Panc1 (cell line): ENCODE measurements at places on chromosomes 6 and 20. TPM values are rescaled to one million over a fixed set of nuclear protein-coding genes. Genes with fewer than 3 reads are reported as not detected.
A peak's percentile ranks its signal among the peaks of the same experiment; 100 is the strongest.

Gene GRM4
- total RNA-seq = 1.3 TPM

Gene EFCAB8
- 1.1 TPM for total RNA-seq

GRCh38 chr6:165961233-165961632 is 206.4 kb downstream of the TBXT start:
- H3K27me3 ChIP-seq = no peaks in the 10 kb centered on the region; the same call in none of the 2 replicates
- H3K4me1 ChIP-seq = no peaks in the 10 kb centered on the region
- no peak overlapping the region for H3K4me3 ChIP-seq
- DNase-seq = no peak
- H3K36me3 ChIP-seq = no peaks in the 10 kb centered on the region
- H3K27ac ChIP-seq = no peak overlapping the region

- H3K4me3 ChIP-seq = no peak overlapping the region
- H3K4me1 ChIP-seq = peaks cover 6% of the 10 kb centered on the region
- no peak overlapping the region for H3K27ac ChIP-seq
- H3K36me3 ChIP-seq = no peaks in the 10 kb centered on the region
- no peaks in the 10 kb centered on the region for H3K27me3 ChIP-seq
Observed at GRCh38 chr6:137001977-137002302, 42.8 kb downstream of the IL20RA start.

GRCh38 chr6:41231246-41231645 is 3.1 kb downstream of the TREML4 start:
- H3K36me3 ChIP-seq = no peaks in the 10 kb centered on the region
- no peaks in the 10 kb centered on the region for H3K4me1 ChIP-seq
- no peak for DNase-seq
- no peak overlapping the region for H3K4me3 ChIP-seq
- H3K27me3 ChIP-seq = peaks cover 17% of the 10 kb centered on the region; the same call in 1 of the 2 replicates
- H3K27ac ChIP-seq = no peak overlapping the region

Gene METTL24
- total RNA-seq = not detected

Gene FNDC11
- 1.3 TPM for total RNA-seq

GRCh38 chr6:17193106-17193775 is 87.9 kb upstream of the RBM24 start:
- DNase-seq = no peak
- no peak overlapping the region for H3K27ac ChIP-seq
- no peaks in the 10 kb centered on the region for H3K4me1 ChIP-seq

Gene TDRD6
- total RNA-seq = not detected

DNA sequence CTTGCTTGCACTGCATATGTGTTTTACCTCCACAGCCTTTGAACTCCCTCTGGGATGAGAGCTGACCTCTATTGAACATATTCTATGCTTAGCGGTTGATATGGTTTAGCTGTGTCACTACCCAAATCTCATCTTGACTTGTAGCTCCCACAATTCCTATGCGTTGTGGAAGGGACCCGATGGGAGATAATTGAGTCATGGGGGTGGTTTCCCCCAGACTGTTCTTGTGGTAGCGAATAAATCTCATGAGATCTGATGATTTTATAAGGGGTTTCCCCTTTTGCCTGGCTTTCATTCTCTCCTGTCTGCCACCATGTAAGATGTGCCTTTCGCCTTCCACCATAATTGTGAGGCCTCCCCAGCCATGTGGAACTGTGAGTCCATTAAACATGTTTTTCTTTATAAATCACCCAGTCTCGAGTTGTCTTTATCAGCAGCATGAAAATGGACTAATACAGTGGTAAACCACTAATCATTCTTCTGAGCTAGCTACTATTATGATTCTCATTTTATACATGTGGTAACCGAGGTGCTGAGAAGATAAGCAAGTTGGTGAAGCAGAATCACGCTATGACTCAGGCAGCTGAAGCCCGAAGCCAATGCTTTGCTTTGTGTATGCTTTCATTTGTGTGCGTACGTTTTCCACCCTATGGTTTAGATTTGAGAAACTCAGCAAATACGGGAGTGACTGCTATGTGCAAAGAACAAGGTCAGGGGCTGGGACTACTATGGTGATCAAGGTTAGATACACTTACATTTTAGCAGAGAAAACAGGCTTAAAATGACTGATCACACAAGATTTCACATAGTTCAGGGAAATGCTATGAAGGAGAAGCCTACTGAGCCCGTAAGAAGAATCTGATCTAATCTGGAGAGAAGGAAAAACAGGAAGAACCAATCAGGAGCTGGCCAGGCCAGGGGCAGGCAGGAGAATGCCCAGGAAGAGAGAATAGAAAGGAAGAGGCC is 363.5 kb downstream of the ESR1 start:
- no peak overlapping the region for H3K27ac ChIP-seq
- no peaks in the 10 kb centered on the region for H3K4me1 ChIP-seq
- H3K36me3 ChIP-seq = no peaks in the 10 kb centered on the region
- H3K4me3 ChIP-seq = no peak overlapping the region
- DNase-seq = no peak
- H3K27me3 ChIP-seq = no peaks in the 10 kb centered on the region

- no peaks in the 10 kb centered on the region for H3K36me3 ChIP-seq
- peak overlapping the region; percentile 61 for H3K27ac ChIP-seq
- no peak overlapping the region for H3K4me3 ChIP-seq
- no peak for DNase-seq
- H3K4me1 ChIP-seq = peaks cover 36% of the 10 kb centered on the region
- no peaks in the 10 kb centered on the region for H3K27me3 ChIP-seq
Observed at GRCh38 chr6:37579444-37580067, 79.9 kb upstream of the CCDC167 start.

Gene ZNF334
- total RNA-seq = 0.28 TPM

GRCh38 chr6:47168180-47168579 is 126.0 kb upstream of the ADGRF1 start:
- no peaks in the 10 kb centered on the region for H3K27me3 ChIP-seq
- H3K27ac ChIP-seq = peak overlapping the region; percentile 34; the same call in 1 of the 2 replicates
- no peaks in the 10 kb centered on the region for H3K36me3 ChIP-seq
- peak; percentile 77 for DNase-seq
- H3K4me1 ChIP-seq = 0 out of 2 replicates have a peak, but pooled peaks cover 3% of the 10 kb centered on the region
- H3K4me3 ChIP-seq = no peak overlapping the region

DNA sequence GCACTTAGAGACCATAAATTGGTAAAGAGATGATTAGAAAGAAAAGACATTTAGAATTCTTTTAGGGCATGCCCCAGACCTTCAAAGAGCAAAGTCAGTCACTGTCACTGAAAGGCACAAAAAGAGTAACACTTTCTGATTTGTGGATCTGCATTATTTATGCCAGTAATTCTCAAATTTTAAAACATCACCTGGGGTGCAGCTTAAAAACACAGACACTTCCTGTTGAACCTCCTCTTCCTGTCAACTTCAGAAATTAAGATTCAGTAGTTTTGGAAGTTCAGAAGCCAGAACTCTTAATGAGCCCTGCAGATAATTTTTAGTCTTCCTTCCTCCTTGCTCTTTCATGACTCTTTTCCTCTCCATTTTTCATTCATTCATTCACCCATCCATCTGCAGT is 137.5 kb downstream of the NRN1 start:
- H3K4me1 ChIP-seq = no peaks in the 10 kb centered on the region
- no peak overlapping the region for H3K4me3 ChIP-seq
- no peaks in the 10 kb centered on the region for H3K27me3 ChIP-seq
- H3K27ac ChIP-seq = no peak overlapping the region

DNA sequence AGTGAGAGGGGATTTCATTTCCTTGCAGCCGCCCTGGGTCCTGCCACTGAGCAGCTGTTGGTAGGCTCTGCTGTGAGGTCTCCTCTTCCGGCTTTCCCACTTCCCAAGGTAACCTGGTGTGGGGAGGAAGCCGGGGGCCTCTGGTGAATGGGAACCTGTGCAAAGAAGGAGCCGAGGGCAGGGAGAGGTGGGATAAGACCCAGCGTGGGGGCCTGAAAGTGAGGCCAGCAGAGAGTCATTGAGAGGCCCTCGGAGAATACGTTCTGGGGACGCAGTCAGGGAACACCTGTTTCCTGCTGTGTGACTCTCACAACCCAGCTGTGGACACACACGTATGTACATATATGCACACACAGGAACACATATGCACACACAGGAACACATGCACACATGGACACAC is 100.7 kb downstream of the CDH26 start:
- no peaks in the 10 kb centered on the region for H3K36me3 ChIP-seq
- no peak overlapping the region for H3K4me3 ChIP-seq
- H3K4me1 ChIP-seq = no peaks in the 10 kb centered on the region
- H3K27ac ChIP-seq = no peak overlapping the region
- no peaks in the 10 kb centered on the region; the same call in 1 of the 2 replicates for H3K27me3 ChIP-seq
- no peak for DNase-seq

Gene CDKN1A
- 46.2 TPM for total RNA-seq

DNA sequence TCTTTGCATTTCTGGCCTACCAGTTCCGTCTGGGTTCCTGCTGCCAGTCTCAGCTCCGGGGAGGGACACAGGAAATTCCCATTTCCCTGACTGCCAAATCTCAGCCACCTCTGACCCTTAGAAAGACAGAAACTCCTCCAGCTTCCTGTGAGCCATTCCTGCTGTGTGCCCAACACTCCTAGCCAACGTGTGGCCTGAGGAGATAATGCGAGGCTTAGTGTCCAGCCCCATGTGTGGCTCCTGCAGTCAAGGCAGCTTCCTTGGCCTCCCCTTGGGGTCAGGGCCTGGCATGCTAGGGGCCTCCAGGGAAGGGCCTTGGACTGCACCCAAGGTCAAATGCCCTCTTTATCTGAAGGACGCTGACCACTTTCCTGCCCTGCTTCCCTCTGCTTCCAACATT is 45.1 kb downstream of the MAFB start:
- H3K27ac ChIP-seq = no peak overlapping the region
- H3K4me1 ChIP-seq = no peaks in the 10 kb centered on the region
- no peak for DNase-seq

DNA sequence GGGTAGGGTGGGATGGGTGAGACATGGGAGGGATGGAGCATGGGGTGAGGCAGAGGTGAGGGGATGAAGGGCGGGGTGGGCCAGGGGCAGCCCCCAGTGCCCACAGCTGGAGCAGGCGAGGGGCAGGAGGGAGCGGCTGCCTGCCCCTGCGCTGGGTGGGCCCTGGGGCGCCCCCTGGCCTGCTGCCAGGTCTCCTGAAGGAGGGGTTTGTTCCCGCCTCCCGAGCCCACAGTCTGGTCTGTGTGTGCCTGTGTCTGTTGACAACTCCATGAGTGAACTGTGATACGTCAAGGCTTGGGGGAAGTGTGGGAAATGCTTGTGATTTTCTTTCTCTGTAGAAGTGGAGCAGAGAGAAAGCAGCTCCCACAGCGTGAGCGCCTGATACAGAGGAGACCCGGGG is 10.9 kb upstream of the MRGBP start:
- H3K27ac ChIP-seq = no peak overlapping the region
- DNase-seq = no peak
- H3K4me1 ChIP-seq = no peaks in the 10 kb centered on the region
- H3K27me3 ChIP-seq = no peaks in the 10 kb centered on the region

Gene KIFC1
- 81.8 TPM for total RNA-seq

Gene CCN5
- 15.2 TPM for total RNA-seq

GRCh38 chr6:46105568-46105967 is 24.2 kb upstream of the ENPP4 start:
- no peaks in the 10 kb centered on the region for H3K36me3 ChIP-seq
- H3K27ac ChIP-seq = no peak overlapping the region
- H3K4me1 ChIP-seq = no peaks in the 10 kb centered on the region
- no peak for DNase-seq

- no peaks in the 10 kb centered on the region for H3K36me3 ChIP-seq
- no peak for DNase-seq
Observed at GRCh38 chr6:111844376-111844775, 28.9 kb downstream of the FYN start.

- no peaks in the 10 kb centered on the region for H3K36me3 ChIP-seq
- H3K27ac ChIP-seq = no peak overlapping the region
- no peak for DNase-seq
- no peaks in the 10 kb centered on the region for H3K4me1 ChIP-seq
- peaks cover 2% of the 10 kb centered on the region; the same call in 1 of the 2 replicates for H3K27me3 ChIP-seq
Observed at GRCh38 chr20:52675375-52675774, 296.8 kb upstream of the TSHZ2 start.

Gene BPHL
- total RNA-seq = 36.3 TPM

DNA sequence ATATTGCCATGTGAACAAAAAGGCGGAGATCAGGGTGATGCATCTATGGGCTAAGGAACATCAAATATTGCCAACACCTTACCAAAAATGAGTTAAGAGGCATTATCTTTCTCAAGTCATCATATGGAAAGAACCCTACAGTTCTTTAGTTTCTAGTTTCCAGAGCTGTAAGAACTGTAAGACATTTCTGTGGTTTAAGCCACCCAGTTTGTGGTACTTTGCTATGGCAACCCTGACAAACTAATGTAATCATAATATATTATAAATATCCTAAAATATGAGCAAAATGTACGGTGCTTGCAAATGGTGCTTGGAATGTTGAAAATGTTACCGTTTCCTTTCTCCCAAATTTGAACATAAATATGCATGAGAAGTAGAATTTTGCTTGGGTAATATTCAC is 349.6 kb downstream of the PHF3 start:
- no peak overlapping the region for H3K27ac ChIP-seq
- H3K36me3 ChIP-seq = no peaks in the 10 kb centered on the region
- no peaks in the 10 kb centered on the region for H3K27me3 ChIP-seq
- H3K4me3 ChIP-seq = no peak overlapping the region
- no peak for DNase-seq

DNA sequence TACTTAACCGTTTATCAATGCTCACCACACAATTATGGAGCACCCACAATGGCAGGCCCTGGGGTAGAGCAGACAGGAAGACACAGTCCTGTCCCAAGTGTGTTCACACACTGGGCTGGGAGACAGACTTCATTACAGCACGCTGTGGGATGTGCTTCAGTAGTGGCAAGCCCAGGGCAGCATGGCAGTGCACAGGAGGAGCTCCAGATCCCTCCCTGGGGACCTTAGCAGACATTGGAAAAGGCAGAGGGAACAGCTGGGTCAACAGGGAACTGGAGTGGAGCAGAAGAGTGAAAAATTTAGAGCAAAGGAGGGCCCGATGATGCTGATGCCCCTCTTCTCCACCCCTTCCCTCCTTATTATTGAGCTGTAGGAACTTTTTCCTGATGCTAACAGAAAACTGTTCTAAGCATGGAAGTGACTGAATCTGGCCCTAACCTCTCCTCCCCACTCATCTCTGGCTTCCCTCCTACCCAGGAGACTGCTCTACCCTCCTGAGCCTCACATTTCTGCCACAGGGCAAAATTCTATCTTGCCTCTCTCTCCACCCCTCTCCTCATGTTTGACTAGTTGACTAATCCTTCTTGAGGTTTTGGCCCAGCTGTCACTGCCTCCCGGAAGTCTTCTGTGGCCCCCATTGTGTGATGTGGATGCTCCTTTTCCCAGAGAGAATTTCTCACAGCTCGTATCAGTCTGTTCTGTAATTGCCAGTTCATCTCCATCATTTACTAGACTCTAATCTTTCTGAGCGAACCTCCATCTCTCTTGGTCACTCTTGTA is 41.3 kb upstream of the NOP56 start:
- no peak overlapping the region for H3K4me3 ChIP-seq
- H3K27me3 ChIP-seq = peaks cover 17% of the 10 kb centered on the region
- H3K4me1 ChIP-seq = no peaks in the 10 kb centered on the region
- DNase-seq = no peak
- no peaks in the 10 kb centered on the region for H3K36me3 ChIP-seq

Gene VWA7
- total RNA-seq = 4.3 TPM
